GM18507 (cell line): ENCODE measurements at places on chromosomes 11 and 22.

DNA sequence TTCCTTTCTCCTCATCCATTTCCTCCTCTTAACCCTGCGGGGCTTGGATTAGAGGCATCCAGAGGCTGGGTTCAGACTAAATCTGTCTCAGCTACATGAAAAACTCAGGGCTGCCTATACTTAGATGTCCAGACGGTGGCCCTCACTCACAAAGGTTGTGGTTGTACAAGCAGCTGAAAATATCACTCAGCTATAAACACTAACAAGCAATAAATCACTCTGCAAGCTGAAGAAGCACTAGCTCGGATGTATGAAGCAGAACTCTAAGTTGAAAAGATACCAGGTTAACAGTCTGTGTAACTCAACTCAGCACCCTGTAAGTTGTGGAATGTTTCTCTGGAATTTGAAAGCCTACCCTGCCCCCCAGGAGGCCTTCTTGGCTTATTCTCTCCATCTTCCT lies 82.9 kb downstream of the EXT2 start:
- DNase-seq: no peak

GRCh38 chr11:28963187-28963586 lies 855.0 kb downstream of the METTL15 start:
- no peak for DNase-seq

- DNase-seq: no peak
Measured at GRCh38 chr11:116420030-116420429, 352.8 kb downstream of the BUD13 start.

- DNase-seq: peak; percentile 50
Measured at GRCh38 chr11:126419801-126420697, 64.6 kb downstream of the ST3GAL4 start.

DNA sequence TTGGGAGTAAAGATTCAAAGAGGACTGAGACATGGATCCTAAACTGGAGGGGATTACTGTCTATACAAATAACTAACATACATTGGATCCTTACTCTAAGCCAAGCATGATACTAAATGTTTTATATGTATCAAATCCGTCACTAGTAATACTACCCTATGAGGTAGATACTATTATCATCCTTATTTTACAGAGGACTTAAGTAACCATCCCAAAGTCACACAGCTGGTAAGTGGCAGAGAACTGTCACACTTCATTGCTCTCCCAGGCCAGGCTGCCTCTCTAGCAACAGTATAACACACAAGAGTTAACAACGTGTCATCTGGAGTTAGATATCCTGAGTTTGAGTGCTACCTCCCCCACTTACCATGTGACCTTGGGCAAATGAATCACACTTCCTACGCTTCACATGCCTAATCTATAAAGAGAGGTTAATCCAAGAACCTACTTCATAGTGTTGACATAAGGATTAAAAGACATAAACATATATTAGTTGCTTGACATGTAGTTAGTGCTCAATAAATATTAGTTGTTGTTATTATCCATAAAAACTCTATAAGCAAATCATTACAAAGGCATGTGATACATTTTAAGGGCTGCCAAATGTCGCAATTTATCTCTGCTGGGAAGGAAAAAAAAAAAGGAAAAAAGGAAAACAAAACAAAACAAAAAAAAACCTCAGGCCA lies 33.8 kb upstream of the SPON1 start:
- DNase-seq: no peak

DNA sequence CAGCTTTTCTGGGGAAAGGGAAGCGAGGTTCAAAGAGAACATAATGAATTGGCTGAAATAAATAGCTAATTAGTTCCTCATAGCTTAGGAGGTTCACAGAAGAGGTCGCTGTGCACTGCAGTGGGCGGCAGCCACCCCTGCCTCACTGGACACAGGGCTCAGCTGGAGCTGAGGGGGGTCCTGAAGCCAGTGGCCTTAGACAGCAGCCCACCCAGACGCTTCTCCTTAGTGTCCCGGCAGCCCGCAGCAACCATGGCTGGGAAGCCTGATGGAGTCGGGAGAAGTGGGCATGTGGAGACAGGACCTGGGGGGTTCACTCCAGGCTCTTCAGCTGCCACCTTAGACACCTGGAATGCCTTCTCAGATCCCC lies 75.4 kb downstream of the TRIM29 start:
- DNase-seq: no peak

- no peak for DNase-seq
Measured at GRCh38 chr11:91921974-91922373, 302.6 kb upstream of the FAT3 start.

GRCh38 chr22:27472975-27473374 lies 328.6 kb downstream of the MN1 start:
- no peak for DNase-seq

DNA sequence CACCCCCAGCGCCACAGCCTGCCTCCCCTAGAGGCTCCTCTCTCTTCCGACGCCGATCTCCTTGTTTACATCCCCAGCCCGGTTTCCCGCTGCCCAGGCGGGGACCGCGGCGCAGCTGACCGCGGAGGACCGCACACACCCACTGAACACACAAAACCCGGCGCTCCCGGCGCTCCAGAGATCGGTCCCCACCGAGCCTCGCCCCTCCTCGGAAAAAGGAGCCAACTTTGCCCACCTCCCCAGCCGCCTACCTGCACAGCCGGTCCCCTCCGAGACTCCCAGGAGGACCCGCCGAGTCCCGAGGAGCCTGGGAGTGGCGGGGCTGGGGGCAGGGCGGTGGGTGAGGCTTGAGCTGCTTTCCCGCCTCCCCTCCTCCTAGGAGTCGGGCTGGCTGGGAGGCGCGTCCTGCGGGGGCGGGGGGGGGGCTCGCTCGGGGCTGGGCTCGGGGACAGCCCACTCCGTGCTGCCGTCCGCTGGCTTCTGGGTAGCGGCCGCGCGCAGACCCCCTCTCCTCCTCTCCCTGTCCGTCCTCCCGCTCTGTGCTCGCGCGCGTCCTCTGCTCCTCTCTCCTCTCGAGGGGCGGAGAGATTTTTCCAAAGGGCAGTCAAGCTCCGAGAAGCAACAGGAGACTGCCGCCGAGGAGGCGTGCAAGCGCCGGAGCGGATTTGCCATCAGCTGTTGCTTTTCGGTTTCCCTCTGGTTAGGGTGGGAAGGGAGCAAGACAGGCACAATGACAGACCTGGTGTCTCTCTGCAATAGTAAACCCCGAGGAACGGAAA lies at the start of gene FXYD6:
TSS of gene FXYD6 (minus strand) at position 318 of the 779 bp plus-strand sequence. CDS start 33,882 bp downstream, outside the sequence.
- no peak for DNase-seq

GRCh38 chr11:16186680-16187079 lies 169.7 kb downstream of the SOX6 start:
- DNase-seq: no peak

DNA sequence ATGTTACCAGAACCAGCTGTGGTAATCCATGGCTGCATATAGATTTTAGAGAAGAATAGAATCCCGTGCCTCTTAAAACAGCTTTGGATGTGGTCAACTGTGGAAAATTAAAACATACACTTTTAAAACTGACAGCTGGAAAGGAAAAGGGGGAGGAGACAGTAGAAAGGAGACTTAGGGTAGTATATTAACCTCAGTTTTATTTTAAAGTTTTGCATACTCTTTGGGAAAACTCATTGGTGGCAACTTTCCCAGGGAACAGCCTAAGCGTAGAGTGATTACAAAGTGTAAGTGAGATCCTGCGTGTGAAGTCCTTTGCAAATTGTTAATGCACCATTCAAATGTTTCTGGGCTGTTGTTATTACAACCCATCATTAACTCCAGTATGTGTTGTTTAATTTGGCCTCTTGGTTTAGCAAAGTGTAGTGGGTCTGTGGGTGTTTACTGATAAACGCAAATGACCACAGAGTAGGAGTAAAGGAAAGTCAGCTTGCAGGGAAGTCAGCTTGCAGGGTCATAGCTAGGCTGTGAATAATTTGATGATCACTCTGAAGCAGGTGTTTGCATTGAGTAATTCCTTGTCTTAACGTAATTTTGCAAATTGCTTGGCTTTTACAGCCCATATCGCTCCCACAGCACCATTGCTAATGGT lies 88.0 kb upstream of the DBX1 start:
- no peak for DNase-seq

DNA sequence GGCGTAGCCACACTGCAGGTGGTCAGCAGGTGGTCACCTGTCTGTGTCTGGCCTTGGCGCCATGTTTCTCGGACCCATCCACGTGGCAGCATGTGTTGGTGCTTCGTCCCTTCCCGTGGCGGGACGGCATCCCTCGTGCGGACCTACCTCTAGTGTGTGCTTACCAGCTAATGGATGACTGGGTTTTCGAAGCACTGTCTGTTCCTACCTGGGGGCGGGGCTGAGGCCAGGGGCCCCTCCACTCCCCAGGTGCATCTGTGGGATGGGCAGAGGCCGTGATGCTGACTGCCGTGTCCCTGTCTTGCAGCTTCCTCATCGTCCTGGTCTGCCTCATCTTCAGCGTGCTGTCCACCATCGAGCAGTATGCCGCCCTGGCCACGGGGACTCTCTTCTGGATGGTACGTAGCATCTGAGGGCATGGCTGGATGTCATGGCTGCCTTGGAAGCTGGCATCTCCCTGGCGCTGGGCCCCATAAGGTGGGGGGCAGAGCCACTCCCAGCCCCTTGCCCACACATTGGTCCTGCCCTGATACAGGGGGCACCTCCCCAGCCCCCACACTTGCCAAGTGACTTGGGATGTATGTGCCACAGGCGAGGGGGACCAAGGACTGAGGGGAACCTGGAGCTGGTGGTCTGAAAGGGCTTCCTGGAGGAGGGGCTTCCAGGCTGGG lies 82.9 kb downstream of the KCNQ1 start:
- DNase-seq: no peak

DNA sequence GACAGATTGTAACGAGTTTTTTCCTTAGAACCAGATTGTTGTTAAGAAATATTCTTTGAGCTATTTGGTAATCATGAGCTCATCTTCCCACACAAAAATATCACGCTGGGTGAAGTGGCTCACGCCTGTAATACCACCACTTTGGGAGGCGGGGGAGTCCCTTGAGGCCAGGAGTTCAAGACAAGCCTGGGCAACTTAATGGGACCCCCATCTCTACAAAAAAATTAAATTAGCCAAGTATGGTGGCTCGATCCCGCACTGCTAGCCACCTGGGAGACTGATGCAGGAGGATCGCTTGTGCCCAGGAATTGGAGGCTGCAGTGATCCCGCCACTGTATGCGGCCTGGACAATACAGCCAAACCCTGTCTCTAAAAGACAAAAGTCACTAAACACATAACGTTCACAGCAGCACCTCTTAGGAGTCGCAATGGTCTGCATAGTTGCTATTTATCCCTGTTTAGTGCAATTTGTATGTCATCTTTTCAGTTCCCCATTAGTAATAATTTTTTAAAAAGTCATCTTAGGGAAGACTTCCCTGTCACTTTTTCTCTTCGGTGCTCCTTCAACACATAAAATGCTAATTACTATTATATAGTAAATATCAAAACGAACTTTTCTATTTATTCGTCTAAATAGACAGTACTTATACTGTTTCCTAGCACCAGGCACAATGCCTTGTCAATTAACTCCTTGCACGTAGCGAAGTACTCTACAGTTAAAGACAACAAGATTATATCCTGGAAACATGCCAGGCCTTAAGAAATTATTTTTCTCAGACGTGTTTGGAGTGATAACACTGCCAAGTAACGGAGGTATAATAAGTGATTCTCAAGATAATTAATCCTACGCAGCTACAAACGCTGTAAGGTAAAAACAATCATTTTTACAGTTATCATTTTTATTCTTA lies 1.1 kb downstream of the ST13 start:
- DNase-seq: no peak

DNA sequence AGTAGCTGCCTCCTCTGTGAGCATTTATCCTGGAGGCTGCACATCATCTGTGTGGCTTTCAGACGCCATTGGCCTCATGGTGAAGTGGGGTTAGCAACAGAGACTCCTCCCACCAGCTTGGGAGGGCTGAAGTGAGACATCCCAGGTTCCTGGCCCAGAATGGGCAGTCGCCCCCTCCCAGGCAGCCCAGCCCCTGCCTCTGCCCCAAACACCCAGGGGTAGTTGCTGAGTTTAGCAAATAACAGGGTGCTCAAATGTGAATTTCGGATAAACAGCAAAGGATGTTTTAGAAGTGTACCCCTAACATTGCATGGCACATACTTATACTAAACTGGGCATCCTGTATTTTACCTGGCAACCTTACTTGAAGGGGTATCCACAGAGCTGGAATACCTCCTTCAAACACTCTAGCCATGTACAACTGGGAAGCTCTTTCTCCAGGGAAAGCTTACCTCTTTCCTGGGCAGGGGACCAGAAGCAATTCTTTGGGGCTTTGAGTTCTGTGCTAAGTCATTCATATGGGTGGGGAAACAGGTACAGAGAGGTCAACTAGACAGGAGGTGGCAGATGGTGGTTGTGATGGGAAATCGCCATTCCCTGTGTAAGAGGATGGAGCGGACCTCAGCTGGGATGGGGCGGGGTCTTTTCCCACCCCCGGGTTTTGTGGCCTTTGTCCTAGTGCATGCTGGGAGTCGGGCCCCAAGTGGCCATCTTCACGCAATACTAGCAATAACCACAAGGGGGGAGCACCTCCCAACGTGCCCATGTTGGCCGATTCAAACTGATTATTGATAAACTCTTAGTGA lies 19.3 kb downstream of the MTFP1 start:
- peak; percentile 67 for DNase-seq

DNA sequence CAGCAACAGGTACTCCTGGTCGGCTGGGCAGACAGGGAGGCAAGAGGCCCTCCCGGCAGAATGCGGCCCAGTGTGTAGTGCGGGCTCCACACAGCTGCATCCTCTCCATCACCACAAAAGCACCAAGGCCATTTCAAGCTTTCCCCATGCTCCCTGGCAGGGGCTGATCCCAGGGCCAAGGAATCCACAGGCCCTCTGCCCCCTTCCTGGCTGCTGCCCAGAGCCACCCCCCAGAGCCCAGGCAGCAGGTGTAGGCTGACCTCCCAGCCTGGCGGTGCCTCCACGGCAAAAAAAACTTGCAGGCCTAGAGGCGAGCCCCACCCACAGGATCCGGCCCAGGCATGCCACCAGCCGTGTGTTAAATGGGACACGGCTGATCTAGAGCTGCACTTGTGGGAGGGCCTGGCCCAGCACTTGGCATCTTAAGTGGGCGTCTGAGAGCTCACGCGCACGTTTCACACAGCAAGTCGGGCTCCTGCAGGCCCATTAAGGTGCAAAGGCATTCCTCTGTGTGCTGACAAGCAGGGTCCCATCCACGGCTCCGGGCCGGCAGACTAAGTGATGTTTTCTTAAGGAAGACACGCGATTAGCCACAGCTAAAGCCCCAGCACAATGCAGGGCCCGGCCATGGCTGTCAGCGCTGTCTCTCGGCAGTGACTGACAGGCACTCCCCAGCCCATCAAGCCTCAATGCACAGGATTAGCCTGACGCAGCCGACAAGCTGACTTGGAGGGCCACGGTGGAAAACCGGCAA lies 19.8 kb upstream of the GNB1L start:
- no peak for DNase-seq

DNA sequence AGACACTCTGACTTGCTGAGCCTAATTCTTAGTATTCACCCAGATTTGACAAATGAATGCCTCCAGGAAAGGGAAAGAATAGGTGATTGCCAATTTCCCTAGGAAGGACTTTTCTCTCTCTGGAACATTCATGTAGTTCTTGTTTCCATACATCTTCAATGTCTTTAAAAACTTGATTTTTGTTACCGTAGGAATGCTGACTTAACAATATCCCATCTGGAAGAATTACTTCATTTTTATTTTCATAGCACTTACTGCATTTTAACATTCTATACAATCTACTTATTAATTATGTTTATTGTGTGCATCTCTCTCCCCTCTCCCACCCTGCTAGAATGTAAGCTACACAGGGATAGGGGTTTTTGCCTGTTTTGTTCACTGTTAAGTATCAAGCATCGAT lies 66.6 kb downstream of the SLC5A12 start:
- no peak for DNase-seq
